Globus pallidus (tissue), 1 donor: ENCODE measurements at places on chromosomes 3 and 15.
A peak's percentile ranks its signal among the peaks of the same experiment; 100 is the strongest.

- no peak for DNase-seq
Observed at GRCh38 chr3:158108445-158108985, 1.4 kb upstream of the RSRC1 start.

GRCh38 chr3:189353988-189354889 is 182.5 kb downstream of the TPRG1 start:
- DNase-seq: no peak

- no peak for DNase-seq
Observed at GRCh38 chr3:170651260-170651845, 65.5 kb upstream of the SLC7A14 start.

DNA sequence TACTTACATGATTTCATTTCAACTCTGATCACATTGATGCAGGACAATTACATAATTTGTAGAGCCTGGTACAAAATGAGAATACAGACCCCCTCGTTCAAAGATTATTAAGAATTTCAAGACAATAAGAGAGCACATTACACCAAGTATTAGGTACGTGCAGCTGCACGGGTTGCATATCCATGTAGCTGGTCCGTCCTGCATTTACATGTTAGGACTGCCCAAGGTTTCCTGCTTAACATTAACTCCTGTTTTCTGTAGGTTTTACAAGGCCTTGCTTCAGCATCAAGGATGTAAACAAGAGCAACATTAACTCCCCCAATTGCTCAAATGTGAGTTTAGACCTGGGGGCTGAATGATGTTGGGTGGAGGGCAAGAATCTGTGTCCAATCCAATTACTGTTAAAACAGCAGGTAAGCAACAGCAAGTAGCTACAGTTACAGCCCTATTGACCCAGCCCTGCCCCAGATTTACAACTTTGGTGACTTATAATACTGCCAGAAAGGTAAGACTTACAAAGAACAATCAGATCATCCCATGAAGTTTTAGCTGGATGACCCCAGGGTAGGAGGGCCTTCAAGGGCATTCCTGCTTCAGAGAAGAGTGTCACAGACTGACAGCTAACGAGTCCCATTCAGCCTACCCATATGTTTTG is 127.4 kb upstream of the PPP2R3A start:
- no peak for DNase-seq

GRCh38 chr3:132445817-132446216 is 28.5 kb downstream of the DNAJC13 start:
- peak; percentile 16 for DNase-seq

DNA sequence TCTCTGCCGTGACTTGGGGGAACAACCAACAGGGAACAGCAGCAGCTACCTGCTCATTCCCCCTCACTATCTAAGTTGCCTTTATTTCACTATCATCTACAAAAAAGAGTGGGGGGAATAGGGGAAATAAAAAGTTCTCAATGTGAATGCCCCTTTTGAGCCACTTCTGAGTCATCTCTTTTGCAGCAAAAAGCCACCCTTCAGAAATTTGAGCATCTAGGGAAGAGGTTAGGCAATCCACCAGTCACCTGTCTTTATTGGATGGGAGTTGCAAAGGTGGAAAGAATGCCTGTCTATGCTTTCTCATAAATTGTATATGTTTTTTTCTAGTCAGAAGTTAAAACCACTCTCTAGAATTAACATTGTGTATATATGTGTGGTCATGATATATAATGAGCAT is 41.1 kb downstream of the GPD1L start:
- no peak for DNase-seq

- DNase-seq: no peak
Observed at GRCh38 chr3:73784686-73785392, 160.1 kb upstream of the PDZRN3 start.

GRCh38 chr15:92724144-92724543 is 68.6 kb upstream of the FAM174B start:
- DNase-seq: no peak

GRCh38 chr3:172564499-172564898 is 41.3 kb upstream of the TNFSF10 start:
- DNase-seq: no peak

GRCh38 chr3:107198581-107199181 is 178.6 kb upstream of the CCDC54 start:
- DNase-seq: peak; percentile 74

- no peak for DNase-seq
Observed at GRCh38 chr3:177419904-177420601, 222.8 kb upstream of the TBL1XR1 start.

DNA sequence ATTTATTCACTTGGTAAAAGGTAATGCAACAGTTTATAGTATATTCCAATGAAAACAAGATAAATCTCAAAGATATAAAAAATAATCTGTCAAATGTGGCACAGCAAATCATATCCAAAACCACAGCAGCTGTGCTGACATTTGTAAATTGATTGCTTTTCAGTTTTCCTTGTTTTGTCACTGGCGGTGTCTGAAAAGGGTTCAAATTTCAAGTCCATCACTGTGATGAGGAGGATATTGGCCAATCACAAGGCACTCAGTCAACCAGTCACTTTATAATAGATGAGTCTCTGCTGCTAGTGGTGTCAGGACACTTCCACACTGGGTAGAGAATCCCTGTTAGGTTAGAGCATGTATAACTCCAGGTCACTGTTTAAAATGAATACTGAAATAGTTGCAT is 154.8 kb downstream of the SLC9A9 start:
- DNase-seq: no peak

DNA sequence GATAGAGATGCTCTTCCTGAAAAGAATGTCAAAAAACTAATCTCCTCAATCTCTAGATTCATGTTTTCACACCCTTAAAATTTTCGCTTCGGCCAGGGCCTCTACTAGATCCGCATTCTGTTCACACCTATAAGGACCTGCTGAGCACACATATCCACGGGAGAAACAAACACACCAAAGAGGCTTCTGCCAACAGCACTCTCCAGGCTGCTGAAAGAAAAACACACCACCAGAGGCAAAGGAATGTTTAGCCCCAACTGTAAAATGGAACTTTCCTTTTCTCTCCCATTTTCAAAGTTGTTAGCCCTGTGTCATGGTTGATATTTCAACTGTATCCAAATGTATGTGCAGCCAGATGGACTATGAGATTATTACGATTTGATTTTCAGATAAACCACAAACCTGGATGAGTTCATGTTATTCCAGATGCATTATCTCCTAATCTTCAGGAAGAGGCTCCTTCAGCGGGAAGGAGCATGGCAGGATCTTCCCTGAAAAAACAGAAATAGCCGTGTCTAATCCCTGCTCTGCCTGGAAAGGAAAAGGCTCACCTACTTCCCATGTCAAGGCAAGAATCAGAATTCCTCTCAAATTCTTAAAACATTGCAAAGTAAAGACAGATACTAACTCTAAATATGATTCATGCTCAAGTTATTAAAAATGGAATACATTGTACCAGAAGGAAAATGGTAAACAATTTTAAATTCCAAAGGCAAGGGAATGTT is 442.7 kb upstream of the NR2F2 start:
- DNase-seq: no peak

GRCh38 chr15:82871358-82871757 is 61.9 kb downstream of the WHAMM start:
- no peak for DNase-seq

GRCh38 chr3:141278196-141279076 is 46.8 kb downstream of the PXYLP1 start:
- DNase-seq: no peak

GRCh38 chr3:17672506-17672905 is 69.9 kb downstream of the TBC1D5 start:
- peak; percentile 64 for DNase-seq

GRCh38 chr3:122314228-122314876 is 10.7 kb upstream of the CSTA start:
- no peak for DNase-seq

DNA sequence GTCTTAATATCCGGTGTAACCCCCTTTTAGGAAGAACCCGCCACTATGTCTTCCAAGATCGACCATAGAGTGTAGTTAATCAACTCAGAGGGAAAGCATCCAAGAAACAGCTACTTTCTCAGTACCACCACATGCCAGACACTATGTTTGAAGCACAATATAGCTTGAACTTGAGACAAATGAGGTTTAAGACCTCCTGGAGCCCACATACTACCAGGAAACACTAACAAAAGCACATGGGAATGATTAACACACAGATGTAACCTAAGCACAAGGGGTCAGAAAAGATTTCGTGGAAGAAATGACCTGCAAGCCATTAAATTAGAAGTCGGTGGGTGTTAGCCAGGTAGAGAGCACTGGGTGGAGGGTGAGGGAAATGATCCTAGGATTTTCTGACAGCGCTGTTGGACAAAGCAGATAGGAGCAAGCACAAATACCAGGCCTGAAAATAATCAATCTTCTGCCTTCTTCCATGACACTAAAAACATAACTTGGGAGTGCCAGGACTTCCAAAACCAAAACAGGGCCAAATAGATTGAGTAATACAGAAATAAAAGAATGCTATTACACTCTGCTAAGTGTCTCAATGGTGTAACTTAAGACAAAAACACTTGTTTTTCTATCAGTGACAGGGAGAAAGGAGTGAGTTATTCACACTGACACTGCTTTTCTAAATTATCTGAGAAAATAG is 213.7 kb downstream of the FOXP1 start:
- DNase-seq: no peak

DNA sequence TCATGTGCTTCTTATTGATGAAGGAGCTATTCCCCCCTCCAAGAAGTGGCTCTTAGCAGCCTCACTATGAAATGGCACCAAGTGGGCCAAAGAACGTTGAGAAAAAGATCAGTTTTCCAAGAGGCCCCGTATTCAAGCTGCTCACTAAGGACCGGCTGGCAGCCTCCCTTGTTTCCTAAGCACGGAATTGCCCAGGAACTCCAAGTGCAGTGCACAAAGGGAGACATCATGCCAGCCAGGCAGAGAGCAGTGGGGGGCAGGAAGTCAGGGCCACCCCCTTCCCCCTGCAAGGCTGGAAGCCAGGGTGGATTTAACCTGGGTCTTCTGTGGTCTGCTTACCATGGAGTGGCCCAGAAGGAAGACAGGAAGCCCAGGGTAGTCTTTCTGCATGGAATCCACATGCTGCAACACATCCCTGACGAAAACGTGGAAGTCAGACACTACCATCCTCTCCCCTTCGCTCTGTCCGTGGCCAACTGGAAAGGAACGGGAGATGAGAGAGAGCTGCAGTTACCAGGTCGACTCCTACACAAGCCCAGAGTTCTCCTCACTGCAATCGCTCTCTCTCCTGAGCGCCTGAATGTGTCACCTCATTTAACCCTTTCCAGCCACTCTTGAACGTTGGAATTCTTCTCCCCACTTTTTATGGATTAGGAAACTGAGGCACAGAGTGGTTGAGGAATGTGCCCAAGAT is 49.5 kb downstream of the ABTB1 start:
- DNase-seq: no peak

GRCh38 chr15:86691091-86691663 is 611.5 kb downstream of the AGBL1 start:
- DNase-seq: peak; percentile 13

GRCh38 chr3:52796411-52796810 is 1.8 kb downstream of the ITIH3 start:
- no peak for DNase-seq
